ENCODE measurements at places on chromosomes 12 and 14.

DNA sequence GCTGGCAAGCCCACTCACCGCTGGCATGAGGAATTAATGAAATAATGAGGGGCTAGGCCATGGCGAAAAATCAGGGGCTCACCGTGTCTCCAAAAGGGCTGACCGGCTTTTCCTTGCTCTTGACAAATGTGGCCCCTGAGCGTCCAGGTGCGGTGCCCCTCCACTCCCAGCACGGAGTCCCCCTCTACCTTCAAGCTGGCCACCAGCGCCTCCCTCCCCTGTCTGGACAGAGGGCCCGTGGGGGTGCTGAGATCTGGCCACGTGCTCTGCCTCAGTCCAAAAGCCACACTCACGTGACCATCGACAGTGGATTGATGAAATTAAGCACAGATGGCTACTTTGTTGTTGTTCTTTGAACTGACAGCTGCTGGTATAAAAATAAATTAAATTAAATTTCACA, 78.8 kb upstream of the BCL11B start:
- H3K4me1 ChIP-seq: no peaks in the 10 kb centered on the region
- H3K27me3 ChIP-seq: no peaks in the 10 kb centered on the region
- H3K4me3 ChIP-seq: no peak overlapping the region
- no peaks in the 10 kb centered on the region for H3K36me3 ChIP-seq

- DNase-seq: no peak
- peaks cover 40% of the 10 kb centered on the region for H3K4me1 ChIP-seq
- H3K4me3 ChIP-seq: no peak overlapping the region
- peak overlapping the region; percentile 82 for H3K27ac ChIP-seq
- no peaks in the 10 kb centered on the region for H3K27me3 ChIP-seq
These were observed 239.0 kb upstream of the ATP2B1 start for GRCh38 chr12:89947437-89948270.

DNA sequence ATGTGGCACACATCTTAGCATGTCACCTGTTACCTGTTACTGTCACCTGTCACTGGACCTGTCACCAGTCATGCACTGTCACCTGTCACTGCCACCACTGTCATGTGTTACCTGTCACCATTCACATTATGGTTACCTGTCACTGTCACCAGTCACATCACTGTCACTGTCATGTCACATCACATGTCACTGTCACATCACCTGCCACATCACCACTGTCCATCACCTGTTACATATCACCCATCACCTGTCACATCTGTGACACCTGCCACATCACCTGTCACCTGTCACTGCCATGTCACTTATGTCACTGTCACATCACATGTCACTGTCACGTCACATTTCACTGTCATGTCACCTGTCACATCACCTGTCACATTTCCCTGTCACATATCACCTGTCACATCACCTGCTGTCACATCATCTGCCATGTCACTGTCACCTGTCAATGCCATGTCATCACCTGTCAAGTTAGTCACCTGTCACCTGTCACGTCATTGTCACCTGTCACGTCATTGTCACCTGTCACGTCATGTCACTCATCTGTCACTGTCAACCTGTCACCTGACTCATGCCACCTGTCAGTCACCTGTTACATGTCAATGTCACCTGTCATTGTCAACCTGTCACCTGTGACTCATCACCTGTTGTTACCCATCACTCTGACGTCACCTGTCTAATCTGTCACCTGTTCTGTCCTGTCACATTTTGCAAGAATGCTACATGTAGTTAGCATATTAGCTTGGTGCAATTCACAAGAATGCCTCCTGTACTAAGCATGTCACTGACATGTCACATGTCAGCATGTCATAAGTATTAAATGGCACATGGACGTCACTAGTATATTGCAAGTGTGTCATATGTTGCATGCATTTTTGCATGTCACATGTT, 29.0 kb upstream of the TESC start:
- no peaks in the 10 kb centered on the region for H3K36me3 ChIP-seq
- no peaks in the 10 kb centered on the region for H3K4me1 ChIP-seq
- no peaks in the 10 kb centered on the region for H3K27me3 ChIP-seq
- no peak for DNase-seq

GRCh38 chr14:36515896-36516718, 3.9 kb downstream of the NKX2-1 start:
- no peaks in the 10 kb centered on the region for H3K36me3 ChIP-seq
- no peak overlapping the region for H3K27ac ChIP-seq
- H3K27me3 ChIP-seq: peaks cover 19% of the 10 kb centered on the region
- no peak for DNase-seq
- H3K4me1 ChIP-seq: peaks cover 10% of the 10 kb centered on the region

DNA sequence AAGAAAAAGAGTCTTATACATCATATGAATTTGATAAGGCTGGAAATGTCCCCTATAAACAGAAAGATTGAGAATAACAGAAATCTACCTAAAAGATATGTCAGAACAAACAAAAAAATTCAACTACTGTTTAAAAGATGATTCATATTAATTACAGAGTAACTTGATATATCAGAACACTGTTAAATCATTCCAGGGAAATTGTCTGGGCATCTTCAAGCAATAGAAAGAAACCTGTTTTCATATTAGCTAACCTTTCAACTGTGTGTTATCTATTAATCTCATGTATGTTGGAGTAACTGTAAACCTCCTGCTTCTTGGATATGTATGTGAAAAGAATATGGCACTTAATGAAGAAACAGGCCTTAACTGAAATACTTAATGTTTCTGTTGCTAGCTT, 96.7 kb downstream of the NUBPL start:
- no peak overlapping the region for H3K4me3 ChIP-seq
- no peaks in the 10 kb centered on the region for H3K36me3 ChIP-seq
- no peak overlapping the region for H3K27ac ChIP-seq
- DNase-seq: no peak
- no peaks in the 10 kb centered on the region for H3K27me3 ChIP-seq
- no peaks in the 10 kb centered on the region for H3K4me1 ChIP-seq

All from CD4-positive, CD25-positive, alpha-beta regulatory T cell (primary cell).